ENCODE measurements at places on chromosomes 4 and X. TPM values are rescaled to one million over a fixed set of nuclear protein-coding genes. Genes with fewer than 3 reads are reported as not detected.

The KCNE5 gene
- 1.6 TPM for total RNA-seq

The CXorf49 gene
- not detected for total RNA-seq

The DRP2 gene
- 0.11 TPM for total RNA-seq

The G6PD gene
- total RNA-seq, result 23.9 TPM

The MBNL3 gene
- total RNA-seq, result 2.8 TPM

The RAB41 gene
- total RNA-seq, result not detected

The RP2 gene
- total RNA-seq, result 2.4 TPM

The ACOT9 gene
- total RNA-seq, result 21.0 TPM

DNA sequence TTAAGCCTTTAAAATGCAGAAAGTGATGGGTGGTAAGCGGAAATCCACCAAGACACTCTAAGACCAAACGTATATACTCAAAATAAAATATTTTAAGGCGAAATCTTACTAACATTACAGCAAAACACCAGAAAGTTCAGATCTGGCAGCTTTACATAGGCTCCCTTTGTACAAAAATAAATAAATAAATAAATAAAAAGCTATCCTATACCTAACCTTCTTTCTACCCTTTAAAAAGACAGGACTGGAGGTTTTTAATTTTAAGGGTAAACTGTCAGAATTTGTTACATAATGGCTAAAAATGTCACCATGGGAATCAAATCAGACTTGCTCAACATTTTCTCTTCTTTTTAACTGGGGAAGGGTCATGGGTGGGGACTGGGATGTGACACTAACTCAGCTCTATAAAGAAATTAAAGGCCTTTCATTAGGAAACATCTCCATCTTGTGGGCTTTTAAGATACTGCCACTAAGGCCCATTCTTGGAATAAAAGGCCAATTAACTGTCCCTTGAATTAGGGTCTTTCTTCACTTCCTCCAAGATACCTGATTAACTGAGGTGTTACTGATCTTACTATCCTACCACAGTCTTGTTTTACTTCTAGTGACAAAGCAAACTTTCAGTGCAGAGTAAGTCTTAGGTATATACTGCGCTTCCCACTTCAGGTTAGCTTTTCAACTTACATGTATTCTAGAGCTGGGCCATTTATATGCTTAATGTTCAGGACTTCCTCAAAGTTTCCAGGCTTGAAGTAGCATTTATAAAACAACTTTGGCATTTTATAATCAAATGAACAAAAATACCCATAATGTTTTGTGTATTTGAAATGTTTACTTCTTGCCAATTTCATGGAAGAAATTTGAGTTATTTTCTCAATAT, 13.3 kb downstream of the HNRNPD start:
- H3K27ac ChIP-seq, result peak overlapping the region; percentile 49
- no peaks in the 10 kb centered on the region for H3K36me3 ChIP-seq
- H3K4me1 ChIP-seq, result peaks cover 90% of the 10 kb centered on the region
- no peaks in the 10 kb centered on the region for H3K27me3 ChIP-seq

- no peaks in the 10 kb centered on the region for H3K36me3 ChIP-seq
- H3K27me3 ChIP-seq, result no peaks in the 10 kb centered on the region
- H3K27ac ChIP-seq, result no peak overlapping the region
These were observed 20.9 kb upstream of the S100G start for GRCh38 chrX:16628946-16629595.

DNA sequence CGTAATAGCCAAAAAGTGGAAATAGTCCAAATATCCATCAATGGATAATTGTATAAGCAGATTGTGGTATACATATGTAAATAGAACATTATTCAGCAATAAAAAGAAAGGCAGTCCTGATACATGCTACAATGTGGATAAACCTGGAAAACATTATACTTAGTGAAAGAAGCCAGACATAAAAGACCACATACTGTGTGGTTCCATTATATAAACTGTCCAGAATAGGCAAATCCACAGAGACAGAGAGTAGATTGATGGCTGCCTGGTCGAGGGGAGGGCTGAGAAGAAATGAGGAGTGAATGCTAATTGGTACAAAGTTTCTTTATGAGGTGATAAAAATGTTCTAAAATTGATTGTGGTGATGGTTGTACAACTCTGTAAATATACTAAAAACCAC, 397.4 kb upstream of the RPS6KA3 start:
- H3K27ac ChIP-seq, result no peak overlapping the region
- H3K4me1 ChIP-seq, result no peaks in the 10 kb centered on the region
- H3K27me3 ChIP-seq, result no peaks in the 10 kb centered on the region
- no peak overlapping the region for H3K4me3 ChIP-seq

GRCh38 chr4:21992330-21992729, 43.8 kb upstream of the KCNIP4 start:
- no peak overlapping the region for H3K4me3 ChIP-seq
- no peaks in the 10 kb centered on the region for H3K36me3 ChIP-seq
- H3K4me1 ChIP-seq, result no peaks in the 10 kb centered on the region

DNA sequence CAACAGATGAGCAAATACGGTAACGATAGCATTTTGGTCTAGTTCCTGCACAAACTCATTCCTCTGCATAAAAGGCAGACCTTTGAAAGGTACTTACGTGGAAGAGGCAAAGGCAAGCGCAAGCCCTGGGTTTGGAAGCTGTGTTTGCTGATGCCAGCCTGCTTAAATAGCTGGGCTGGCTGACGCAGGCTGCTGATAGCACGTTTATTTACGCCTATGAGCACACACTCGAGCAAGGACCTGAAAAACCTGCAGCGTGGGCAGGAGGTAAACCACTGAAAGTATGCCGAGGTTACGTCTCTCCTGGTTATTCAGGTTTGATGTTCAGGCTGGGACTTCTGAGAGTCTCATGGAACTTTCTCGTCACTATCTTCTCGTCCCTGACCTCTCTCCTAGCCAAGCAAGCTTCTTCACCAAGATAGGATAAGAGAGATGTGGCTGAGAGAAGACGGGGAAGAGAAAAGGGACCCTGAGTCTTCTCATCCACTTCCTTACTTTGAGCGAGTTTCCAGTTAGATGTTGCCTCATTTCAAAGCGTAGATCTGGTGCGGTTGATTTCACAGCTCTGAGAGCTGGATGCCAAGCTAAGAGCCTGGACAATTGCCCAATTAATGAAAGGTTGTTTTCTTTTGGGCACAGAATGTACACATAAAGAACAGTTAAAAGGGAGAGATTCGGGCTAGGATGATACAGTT, at the start of gene HOPX:
TSS of gene HOPX (minus strand) at position 139 of the 695 bp plus-strand sequence. CDS start 23,480 bp downstream, outside the sequence.
- peaks cover 37% of the 10 kb centered on the region for H3K27me3 ChIP-seq
- H3K36me3 ChIP-seq, result no peaks in the 10 kb centered on the region
- DNase-seq, result no peak
- peak within 1 kb of the TSS; percentile 16 for H3K4me3 ChIP-seq

GRCh38 chrX:19629541-19629940, 114.2 kb upstream of the MAP3K15 start:
- no peaks in the 10 kb centered on the region for H3K4me1 ChIP-seq
- no peaks in the 10 kb centered on the region for H3K27me3 ChIP-seq
- no peaks in the 10 kb centered on the region for H3K36me3 ChIP-seq
- DNase-seq, result no peak

- peaks cover 70% of the 10 kb centered on the region for H3K4me1 ChIP-seq
- H3K27ac ChIP-seq, result no peak overlapping the region
- no peak for DNase-seq
These were observed 42.6 kb downstream of the RAPGEF2 start for GRCh38 chr4:159145318-159145991.

DNA sequence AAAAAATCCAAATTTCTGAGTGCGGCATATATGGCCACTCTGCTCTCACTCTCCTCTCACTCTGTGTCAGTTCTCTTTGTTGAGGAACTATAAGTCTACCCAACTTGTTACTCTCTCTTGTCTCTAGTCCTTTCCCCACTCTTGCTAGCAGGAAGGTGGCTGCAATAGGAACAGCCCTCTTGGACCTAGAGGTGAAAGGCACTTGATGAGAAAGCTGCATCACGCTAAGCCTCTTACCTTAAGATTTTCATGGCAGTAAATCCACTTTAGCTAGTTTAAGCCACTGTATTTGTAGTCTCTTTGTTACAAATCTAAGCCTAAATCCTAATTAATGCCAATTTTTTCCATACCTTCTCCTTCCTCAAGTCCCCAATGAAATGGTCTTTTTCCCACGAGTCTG, 189.9 kb downstream of the NKX6-1 start:
- DNase-seq, result no peak
- no peak overlapping the region for H3K4me3 ChIP-seq
- no peaks in the 10 kb centered on the region for H3K4me1 ChIP-seq
- no peaks in the 10 kb centered on the region for H3K36me3 ChIP-seq

DNA sequence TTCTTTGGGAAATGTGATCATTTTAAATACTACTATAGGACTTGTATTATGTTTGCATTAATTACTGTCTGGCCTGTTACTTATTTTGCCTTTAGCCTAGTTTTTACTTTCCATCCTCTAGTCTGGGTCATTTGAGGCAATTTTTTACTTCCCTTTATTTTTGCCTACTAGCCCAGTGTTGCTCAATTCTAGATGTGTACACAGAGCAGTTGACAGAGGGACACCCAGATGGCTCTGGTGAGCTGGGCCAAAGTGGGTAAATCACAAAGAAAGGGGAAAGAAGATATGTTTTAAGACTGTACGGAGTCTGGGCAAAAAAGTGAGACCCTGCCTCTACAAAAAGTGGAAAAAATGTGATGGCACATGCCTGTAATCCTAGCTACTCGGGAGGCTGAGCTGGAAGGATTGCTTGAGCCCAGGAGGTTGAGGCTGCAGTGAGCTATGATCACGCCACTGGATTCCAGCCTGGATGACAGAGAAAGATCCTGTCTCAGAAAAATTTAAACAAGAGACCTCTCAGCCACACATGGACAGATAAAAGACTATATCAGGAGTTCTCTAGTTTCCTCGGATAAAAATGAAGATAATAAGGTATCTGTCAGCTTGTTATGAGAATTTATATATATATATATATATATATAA, 35.7 kb downstream of the APOO start:
- no peak overlapping the region for H3K4me3 ChIP-seq
- DNase-seq, result no peak
- H3K27ac ChIP-seq, result no peak overlapping the region
- no peaks in the 10 kb centered on the region for H3K4me1 ChIP-seq
- no peaks in the 10 kb centered on the region for H3K36me3 ChIP-seq

DNA sequence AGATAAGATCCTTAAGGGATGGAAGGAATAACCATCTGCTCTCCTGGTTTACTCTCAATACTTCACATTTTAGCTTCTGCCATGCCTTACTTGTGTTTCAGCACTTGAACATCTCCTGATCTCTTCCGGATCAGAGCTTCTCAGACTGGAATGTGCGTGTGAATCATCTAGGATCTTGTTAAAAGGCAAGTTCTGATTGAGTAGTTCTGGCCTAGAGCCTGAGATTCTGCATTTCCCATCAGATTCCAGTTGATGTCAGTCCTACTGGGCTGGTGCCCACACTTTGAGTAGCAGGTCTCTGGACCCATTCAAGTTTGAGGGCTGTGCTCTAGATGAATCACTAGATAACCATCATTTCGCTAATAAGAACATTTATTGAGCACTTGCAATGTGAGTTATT, 20.0 kb downstream of the NDP start:
- H3K36me3 ChIP-seq, result no peaks in the 10 kb centered on the region
- DNase-seq, result no peak
- H3K4me3 ChIP-seq, result no peak overlapping the region
- no peaks in the 10 kb centered on the region for H3K27me3 ChIP-seq
- H3K27ac ChIP-seq, result no peak overlapping the region
- no peaks in the 10 kb centered on the region for H3K4me1 ChIP-seq

GRCh38 chrX:101427954-101428353, 19.9 kb downstream of the HNRNPH2 start:
- H3K27ac ChIP-seq, result no peak overlapping the region
- H3K4me3 ChIP-seq, result no peak overlapping the region
- DNase-seq, result no peak
- no peaks in the 10 kb centered on the region for H3K4me1 ChIP-seq
- no peaks in the 10 kb centered on the region for H3K27me3 ChIP-seq
- no peaks in the 10 kb centered on the region for H3K36me3 ChIP-seq

GRCh38 chr4:168480931-168481611, 779 bp upstream of the DDX60L start:
- H3K4me3 ChIP-seq, result peak overlapping the region; percentile 72
- H3K36me3 ChIP-seq, result no peaks in the 10 kb centered on the region
- peaks cover 11% of the 10 kb centered on the region for H3K4me1 ChIP-seq
- peak overlapping the region; percentile 87 for H3K27ac ChIP-seq

- H3K4me1 ChIP-seq, result no peaks in the 10 kb centered on the region
- H3K36me3 ChIP-seq, result no peaks in the 10 kb centered on the region
- DNase-seq, result no peak
- H3K4me3 ChIP-seq, result no peak overlapping the region
These were observed 163.5 kb upstream of the EMCN start for GRCh38 chr4:100681289-100681688.

DNA sequence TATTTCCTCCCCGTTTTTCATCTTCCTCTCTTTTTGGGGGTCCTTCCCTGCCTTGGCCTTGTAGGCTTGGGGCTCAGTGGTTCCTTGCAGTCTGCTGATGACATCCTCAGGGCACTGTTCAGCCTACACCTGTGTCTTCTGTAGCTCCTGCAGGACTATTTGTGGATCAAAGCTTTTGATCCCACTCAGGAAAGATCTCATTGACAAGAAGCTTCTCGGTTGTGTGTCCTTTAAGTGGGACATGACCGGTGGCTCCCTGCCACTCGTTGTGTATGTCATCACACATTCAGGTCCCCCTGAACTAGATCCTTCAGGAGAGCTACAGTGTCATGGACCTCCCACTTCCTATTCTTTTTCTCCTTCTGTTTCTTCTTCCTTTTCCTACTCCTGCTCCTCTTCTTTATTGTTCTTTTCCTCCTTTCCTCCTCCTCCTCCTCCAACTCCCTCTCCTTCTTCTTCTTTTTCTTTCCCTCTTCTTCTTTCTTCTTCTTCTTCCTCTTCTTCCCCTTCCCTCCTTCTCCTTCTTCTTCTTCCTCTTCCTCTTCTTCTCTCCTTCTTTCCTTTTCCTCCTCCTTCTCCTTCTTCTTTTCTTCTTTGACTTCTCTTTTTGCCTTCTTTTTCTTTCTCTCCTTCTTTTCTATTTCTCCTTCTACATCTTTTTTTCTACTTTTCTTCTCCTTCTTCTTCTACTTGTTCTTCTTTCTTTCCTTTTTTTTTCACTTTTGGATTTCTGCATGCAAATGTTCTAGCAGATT, 67.8 kb downstream of the NBDY start:
- H3K27ac ChIP-seq, result no peak overlapping the region
- H3K4me3 ChIP-seq, result no peak overlapping the region
- H3K4me1 ChIP-seq, result no peaks in the 10 kb centered on the region
- H3K36me3 ChIP-seq, result no peaks in the 10 kb centered on the region
